IMR-90 (cell line): ENCODE measurements at places on chromosomes 2 and 18.
A peak's percentile ranks its signal among the peaks of the same experiment; 100 is the strongest.

GRCh38 chr2:220665108-220665471 lies 907.0 kb downstream of the EPHA4 start:
- no peak for DNase-seq

DNA sequence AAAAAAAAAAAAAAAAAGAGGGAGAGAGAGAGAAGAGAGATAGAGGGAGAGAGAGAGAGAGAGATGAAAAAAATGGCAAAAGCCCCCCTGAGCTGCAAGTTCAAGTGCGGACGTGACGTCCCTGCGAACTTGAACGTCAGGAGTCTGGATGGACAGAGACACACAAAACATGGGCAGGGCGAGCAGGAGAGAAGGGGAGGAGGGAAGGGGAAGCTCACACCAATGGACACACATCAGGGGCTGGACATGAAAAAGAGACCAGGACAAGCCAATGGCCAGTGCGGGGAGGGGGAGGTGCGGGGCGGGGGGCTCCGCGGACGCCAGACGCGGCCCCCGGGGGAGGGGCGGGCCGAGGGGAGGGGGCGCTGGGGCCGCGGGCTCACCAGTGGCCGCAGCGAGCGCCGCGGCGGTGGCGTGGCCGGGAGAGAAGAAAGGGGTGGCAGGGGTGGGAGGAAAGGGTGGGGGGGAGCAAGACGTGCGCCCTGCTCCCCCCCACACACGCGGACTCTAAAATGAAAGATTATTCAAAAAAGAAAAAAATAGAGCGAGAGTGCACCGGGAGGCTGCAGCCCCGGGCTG lies at the start of gene BCL11A:
Gene BCL11A (minus strand): TSS at position 160 of the 579 bp plus-strand sequence. CDS start 384 bp downstream, outside the sequence.
- DNase-seq = peak; percentile 78

DNA sequence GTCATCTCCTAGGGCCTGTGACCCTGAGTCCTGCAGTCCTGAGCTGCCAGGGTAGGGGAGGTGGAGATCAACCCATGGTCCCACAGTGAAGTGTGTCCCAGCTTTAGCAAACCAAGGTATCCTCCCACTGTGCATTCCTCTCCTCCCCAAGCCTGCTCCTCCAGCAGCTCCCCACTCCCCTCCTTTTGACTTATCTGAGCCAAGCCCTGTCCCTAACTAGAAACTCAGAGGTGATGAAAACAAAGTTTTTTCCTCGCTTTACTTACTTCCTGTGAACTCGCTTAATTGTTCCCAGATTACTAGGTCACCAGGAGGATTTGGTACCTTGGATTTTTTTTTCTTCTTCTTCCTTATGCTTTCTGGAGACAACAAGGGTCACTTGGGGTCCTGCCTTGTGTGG lies 80.8 kb downstream of the EHD3 start:
- no peak for DNase-seq

DNA sequence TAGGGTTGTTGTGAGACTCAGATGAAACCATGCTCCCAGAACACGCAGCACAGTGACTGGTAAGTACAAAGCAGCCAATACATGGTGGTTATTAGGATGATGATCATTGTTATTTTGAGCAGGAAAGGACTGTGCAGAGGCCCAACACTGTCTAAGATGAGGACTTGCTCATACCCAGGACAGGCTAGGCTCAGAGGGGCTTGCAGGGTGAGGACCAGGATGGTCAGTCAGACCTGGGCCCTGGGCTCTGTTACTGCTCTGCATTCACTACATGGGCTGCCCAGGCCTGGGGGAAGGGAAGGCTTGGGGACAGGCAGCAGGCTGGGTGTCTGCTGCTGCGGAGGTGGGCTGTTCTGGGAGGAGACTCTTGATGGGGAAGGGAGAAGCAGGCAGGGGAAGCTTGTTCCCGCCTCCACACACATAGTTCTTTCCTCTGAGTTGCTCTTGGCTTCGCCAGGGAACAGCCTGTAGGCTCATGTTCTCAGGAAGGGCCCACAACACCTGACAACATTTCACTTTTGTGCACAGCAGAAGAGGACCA lies 17.5 kb downstream of the CAPN13 start:
- no peak for DNase-seq

- peak; percentile 22 for DNase-seq
Observed at GRCh38 chr2:32422133-32422532, 65.3 kb downstream of the BIRC6 start.

- DNase-seq = no peak
Observed at GRCh38 chr2:110720547-110720946, 11.8 kb upstream of the ACOXL start.

- no peak for DNase-seq
Observed at GRCh38 chr2:203030991-203031390, 16.3 kb downstream of the NBEAL1 start.

- peak; percentile 64 for DNase-seq
Observed at GRCh38 chr2:201432038-201432620, 19.1 kb downstream of the TRAK2 start.

- DNase-seq = no peak
Observed at GRCh38 chr2:57434441-57434840, 612.2 kb upstream of the VRK2 start.

GRCh38 chr2:119435081-119435952 lies 3.7 kb downstream of the TMEM37 start:
- DNase-seq = no peak

- DNase-seq = peak; percentile 50
Observed at GRCh38 chr2:226909126-226909525, 73.3 kb downstream of the RHBDD1 start.

- DNase-seq = peak; percentile 99
Observed at GRCh38 chr2:20584399-20585358, 66.2 kb downstream of the HS1BP3 start.

DNA sequence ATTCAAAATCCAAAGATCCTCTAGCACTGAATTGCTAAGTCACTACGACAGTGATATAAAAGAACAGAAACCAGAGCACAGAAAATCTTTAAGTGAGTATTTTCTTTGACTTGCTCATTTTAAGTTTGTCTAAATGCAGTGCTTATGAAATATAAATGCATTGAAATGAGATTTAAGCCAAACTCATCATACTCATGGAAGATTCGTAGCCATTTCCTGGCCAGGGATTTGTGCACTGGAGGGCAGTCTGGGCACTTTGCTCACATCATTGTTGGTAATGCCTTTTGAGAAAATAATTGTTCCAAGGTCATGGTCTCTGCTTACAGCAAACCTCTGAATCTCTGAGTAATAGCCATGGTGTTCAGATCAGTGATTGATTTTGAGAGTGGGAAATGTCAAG lies 307.7 kb downstream of the ARHGAP15 start:
- DNase-seq = no peak

- DNase-seq = peak; percentile 68
Observed at GRCh38 chr2:171319164-171319810, 114.5 kb downstream of the METTL8 start.

- peak; percentile 64 for DNase-seq
Observed at GRCh38 chr2:202290970-202291369, 25.4 kb downstream of the NOP58 start.

GRCh38 chr2:221676566-221677172 lies 104.6 kb upstream of the EPHA4 start:
- peak; percentile 59 for DNase-seq

GRCh38 chr18:7567474-7568425 lies 634 bp downstream of the PTPRM start:
- peak; percentile 64 for DNase-seq

- no peak for DNase-seq
Observed at GRCh38 chr2:132430895-132431294, 14.3 kb downstream of the GPR39 start.
